ENCODE measurements at places on chromosomes 16 and 17.
A peak's percentile ranks its signal among the peaks of the same experiment; 100 is the strongest.

DNA sequence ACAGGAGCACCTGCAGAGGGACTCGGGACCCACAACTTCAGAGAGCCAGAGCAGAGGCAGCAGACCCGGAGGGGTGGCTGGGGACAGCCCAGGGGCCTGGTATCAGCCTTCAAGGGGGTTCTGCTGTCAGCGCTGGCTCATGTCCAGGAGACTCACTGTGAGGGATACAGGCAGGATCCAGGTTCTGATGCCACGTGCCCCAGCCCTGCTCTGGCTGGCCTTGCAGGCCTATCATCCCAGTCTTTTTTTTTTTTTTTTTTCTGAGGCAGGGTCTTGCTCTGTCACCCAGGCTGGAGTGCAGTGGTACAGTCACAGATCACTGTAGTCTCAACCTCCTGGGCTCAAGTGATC, 9.0 kb upstream of the MTSS2 start:
- DNase-seq: no peak

GRCh38 chr16:10612649-10613179, 32.3 kb upstream of the EMP2 start:
- peak; percentile 33 for DNase-seq

- DNase-seq: no peak
Measured at GRCh38 chr17:76091526-76092286, 11.9 kb downstream of the EXOC7 start.

DNA sequence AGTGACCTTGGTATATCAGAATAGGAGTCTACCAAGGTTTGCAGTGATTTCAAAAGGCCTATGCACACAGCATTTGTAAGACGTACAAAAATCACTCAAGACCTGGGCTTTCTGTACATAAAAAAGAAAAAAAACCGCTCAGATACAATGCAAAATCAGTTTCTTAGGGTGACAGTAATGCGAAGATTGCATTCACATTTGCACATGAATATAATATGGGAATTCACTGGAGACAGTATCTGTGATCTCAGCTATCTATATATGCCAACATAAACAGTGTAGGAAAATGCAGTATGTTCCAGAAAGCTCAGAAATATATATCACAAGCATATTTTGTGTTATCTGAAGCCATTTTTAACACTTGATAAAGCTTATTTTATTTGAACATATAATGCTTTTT, 176.4 kb upstream of the MYOCD start:
- no peak for DNase-seq

DNA sequence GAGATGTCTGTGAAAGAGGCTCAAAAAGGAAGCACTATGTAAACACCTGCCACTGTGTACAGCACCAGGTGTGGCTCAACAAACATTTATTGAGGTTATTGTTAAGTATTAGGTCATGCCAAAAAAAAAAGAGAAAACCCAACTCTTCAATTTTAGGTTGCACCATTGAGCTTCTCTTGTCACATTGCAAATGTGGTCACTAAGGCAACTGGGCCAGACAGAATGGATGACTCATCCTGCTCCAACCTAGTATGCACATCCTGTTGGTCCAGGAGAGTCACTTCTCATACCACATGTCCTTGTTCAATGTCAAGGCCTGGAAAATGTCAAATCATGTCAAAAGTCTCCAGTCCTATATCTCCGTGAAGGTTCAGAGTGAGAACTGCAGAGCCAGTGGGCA, 25.0 kb downstream of the HOXB1 start:
- DNase-seq: no peak

GRCh38 chr16:73735018-73735417, 561.6 kb upstream of the PSMD7 start:
- no peak for DNase-seq

- no peak for DNase-seq
Measured at GRCh38 chr16:8989099-8989878, 25.6 kb upstream of the USP7 start.

All from NCI-H524 treated with DMSO at 0.1 percent for 48 hours (cell line).